Activated CD4-positive, alpha-beta T cell treated with anti-CD3 and anti-CD28 coated beads, Interleukin-2, Interleukin-6, amounts not matched to agents 100 ng/mL and 50 ng/mL, durations not matched to agents 16 hours and 8 hours (primary cell): ENCODE measurements at places on chromosomes 5 and 9.

DNA sequence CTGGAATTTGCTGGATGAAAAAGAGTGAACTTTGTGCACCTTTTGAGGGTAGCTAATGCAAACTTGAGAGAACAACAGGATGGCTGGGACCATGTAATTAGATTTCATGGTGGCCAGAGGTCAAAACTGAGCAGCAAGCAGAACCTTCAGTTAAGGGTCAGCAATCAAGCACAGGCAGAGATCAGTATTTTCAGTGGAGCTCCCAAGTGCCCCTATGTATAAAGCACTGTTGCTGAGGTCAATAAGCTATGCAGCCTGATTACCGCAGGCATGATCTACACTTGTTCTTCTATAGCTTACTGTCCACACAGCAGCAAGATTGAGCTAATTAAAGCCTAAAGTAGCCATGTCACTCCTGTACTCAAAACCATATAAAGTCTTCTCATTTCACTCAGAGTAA, 62.1 kb upstream of the TMC1 start:
- no peak for DNase-seq

DNA sequence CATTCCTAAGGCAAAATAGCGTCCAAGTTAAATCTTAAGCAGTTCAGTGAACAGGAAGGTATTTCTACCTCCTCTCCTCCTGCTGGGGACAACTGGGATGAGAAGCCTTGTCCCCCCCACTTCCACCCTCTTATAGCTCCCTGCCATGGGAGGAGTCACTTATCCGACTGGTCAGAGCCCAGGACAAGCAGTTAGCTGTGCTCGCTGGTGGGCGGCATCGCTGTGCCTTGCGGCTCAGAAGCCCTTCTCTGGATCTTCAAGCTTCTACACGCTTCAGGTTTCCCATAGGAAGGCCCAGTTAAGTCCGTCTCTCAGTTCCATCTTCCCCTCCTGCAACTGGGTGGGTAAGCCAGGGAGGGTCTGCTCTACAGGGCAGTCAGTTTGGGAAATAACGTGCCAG, 77.2 kb downstream of the PAX5 start:
- no peak for DNase-seq

DNA sequence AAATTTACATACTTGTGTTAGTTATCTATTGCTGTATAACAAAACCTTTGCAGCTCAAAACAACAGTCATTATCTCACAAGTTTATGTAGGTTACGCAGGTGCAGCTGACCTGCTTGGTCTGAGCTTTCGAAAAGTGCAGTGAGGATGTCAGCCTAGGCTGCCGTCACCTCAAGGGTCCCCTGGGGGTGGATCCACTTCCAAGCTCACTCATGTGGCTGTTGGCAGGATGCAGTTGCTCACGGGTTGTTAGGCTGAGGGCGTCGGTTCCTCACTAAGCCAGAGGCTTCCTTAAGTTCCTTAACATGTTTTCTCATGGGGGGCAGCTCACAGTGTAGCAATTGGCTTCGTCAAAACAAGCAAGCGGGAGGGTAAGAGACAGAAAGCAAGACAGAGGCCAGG, 139.8 kb downstream of the DOCK8 start:
- DNase-seq, result no peak

DNA sequence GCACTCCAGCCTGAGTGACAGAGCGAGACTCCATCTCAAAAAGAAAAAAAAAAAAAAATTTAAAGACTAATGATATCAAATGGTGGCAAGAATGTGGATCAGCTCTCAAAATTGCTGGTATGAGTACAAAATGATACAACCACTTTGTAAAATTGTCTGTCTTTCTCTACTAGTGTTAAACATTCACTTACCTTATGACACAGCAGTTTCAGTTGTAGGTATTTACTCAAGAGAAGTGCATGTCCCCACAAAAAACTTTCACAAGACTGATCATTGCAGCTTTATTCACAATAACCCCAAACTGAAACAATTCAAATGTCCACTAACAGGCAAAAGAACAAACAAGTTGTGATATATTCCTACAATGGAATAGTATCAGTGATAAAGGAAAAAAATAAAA, 14.7 kb upstream of the CETN3 start:
- peak; percentile 7 for DNase-seq

- DNase-seq, result no peak
Measured at GRCh38 chr5:5128766-5129165, 11.4 kb upstream of the ADAMTS16 start.

GRCh38 chr5:176768174-176768970, 42.0 kb upstream of the UNC5A start:
- no peak for DNase-seq

- DNase-seq, result peak; percentile 69
Measured at GRCh38 chr5:39264528-39264927, 45.2 kb upstream of the FYB1 start.

GRCh38 chr5:180205916-180206315, 3.1 kb downstream of the RASGEF1C start:
- no peak for DNase-seq

GRCh38 chr5:147208134-147208533, 26.7 kb upstream of the STK32A start:
- DNase-seq, result no peak

GRCh38 chr9:114499528-114499927, 5.7 kb downstream of the WHRN start:
- DNase-seq, result no peak

GRCh38 chr9:76676857-76677256, 87.4 kb upstream of the PCA3 start:
- no peak for DNase-seq

DNA sequence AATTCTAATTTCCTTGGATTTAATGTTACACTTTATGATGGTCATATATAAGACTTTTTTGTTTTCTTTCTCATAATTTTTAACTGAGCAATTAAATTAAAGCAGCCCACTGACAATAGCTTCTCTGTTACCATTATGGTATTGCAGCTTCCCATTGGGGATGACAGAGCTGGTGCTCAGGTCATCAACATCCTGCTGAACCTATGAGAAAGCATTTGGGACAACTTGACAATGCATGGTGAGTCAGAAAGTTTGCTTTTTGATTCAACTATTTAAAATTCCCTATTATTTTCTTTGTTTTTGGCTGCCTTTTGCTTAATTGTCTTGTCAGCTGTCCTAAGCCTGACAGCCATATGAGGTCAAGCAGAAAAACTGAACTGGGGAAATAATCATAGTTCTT, 487.4 kb upstream of the RIOK2 start:
- no peak for DNase-seq
